ENCODE measurements at places on chromosomes 12 and 14.

DNA sequence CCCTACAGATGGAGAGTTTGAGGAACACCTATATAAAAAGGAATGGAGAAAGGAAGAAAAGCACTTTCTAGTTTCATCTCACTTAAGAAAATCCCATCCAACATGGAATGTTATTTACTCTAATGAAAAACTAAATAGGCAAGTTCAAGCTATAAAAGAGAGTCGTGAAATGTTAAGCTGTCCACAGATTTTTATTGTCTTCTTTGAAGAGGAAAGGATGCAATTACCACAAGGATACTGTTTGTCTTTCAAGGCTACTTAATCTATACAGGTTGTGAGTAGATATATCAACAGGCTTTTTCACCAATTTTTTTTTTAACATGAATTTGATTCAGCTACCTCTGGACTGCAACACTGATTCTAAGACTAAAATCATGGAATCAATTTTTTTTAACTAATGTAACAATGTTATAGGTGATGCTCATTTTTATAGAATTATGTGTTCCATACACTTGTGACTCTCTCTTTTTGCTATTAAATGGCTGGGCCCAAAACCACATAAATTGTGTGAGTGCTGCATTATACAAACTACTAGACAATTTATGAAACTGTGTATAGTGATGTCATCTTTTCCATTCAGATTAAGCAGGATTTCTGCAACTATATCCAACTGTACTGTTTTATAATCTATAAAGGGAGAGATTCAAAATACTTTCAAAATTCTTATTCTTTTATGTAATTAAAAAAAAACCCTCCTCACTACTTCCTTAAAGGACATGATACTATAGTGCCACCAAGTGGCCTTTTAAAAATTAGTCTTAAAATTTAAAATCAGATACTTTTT lies 26.8 kb upstream of the BMAL2 start:
- peak; percentile 55 for DNase-seq

DNA sequence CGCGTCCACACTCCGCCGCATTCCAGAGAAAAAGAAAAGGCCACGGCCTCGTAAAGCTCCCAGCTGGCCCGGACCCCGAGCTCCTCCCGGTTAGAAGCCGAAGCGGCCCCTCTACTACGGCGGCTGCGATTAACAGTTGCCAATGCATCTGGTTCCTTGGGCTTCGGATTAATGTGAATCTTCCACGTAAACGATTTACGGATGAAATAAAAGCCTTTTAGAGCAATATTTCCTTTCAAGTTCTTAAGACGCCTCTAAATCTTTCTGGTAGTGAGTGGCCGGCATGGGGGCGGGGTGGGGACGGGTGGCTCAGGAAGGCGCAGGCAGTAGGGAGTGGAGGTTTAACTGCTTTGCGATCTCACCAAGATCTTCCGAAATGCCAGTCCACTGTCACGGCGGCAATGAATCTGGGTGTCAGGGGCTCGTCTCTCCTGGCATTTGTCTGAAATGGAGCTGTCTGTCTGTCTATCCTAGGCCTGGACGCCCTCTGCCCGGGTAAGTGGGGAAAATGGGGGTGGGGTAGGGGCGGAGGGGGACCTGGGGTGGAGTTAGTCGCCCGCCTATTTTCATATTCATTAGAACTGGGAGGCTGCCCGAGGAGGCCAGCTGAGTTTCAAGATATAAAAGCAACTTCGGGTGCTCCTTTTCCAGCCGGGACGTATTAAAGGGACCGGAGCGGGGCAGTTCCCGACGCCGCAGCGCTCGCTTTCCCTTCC lies 413 bp upstream of the ALX1 start:
- no peak for DNase-seq

DNA sequence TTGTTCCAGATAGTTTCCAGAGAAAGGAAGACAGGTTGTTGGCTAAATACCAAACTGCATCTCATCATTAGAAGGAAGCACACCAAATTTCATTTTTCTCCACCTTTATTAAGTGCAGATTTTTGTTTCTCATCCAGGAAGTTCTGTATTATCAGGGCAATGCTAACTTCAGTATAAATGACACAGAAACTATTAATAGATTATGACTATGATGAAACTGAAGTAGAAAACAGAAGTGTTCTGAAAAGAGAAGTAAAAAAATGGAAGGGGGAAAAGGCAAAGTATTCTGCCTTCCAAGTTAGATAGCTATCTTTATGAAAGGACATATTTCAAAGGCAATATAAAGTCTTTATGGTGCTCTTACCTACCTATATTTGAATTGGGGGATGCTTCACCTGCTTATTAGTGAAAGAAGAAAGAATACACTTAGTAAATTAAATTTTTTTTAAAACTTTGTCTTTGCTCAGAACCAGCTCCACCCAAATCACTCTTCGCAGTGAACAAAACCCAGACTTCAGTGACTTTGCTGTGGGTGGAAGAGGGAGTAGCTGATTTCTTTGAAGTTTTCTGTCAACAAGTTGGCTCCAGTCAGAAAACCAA lies 223.9 kb downstream of the PTPRO start:
- peak; percentile 30 for DNase-seq

- DNase-seq: no peak
Measured at GRCh38 chr12:94042321-94042720, 106.1 kb upstream of the PLXNC1 start.

GRCh38 chr14:56057767-56058166 lies 60.4 kb upstream of the PELI2 start:
- DNase-seq: no peak

DNA sequence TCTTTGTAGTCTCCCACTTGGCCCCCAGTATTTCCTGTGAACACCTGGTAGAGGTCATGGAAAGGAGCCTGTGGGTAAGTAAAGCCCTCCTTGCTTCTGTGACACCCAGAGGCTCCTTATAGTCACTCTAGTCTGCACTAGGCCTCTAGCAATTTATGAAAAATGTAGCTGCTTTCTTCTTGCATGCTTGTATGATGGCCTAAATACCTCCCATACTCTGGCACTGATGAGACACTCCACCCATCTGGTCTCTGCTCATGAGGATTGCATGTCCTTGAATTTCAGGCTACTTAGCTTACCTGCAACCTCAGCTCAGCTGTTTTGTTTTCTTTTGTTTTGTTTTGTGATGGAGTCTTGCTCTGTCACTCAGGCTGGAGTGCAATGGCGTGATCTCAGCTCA lies 4.6 kb upstream of the A2ML1 start:
- DNase-seq: peak; percentile 22

GRCh38 chr14:51116682-51117081 lies 21.8 kb upstream of the TRIM9 start:
- DNase-seq: no peak

DNA sequence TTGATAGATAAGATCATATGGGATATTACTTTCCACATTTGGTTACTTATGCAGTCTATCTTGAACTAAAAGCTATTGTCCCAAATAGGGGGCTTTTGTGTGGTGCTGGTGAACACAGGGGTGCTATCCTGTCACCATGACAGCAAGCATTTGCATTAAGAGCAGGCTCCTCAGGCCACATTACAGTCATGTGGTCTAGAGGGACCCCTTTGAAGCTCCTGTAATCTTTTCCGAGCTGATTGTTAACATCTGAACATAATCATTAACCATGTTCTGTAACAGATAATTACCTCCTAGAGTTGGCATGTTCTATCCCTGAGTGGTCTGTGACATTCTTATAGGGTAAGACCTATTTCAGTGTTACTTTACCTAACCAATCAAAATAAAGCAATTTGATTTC lies 178.8 kb downstream of the KTN1 start:
- no peak for DNase-seq
